Hypothalamus (tissue), 51 donors: ENCODE measurements at places on chromosomes 12 and 14.

GRCh38 chr14:24297190-24297964 lies 2.2 kb downstream of the DHRS1 start:
- no peak for DNase-seq

DNA sequence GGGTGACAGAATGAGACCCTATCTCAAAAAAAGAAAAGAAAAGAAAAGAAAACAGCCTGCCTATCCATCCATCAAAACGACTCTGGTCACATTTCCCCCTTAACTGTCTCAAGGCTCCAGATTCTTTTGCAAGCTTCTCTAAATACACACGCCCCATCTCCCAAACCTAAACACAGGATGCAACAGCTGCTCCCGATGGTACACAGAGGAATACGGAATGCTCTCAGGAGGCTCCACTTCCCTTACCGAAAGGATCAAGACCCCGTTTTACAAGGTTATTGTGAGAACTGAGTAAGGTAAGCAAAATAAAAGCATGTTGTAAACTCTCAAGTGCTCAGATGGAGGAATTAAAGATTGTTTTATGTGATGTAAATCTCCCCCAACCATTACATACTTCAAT lies 62.3 kb downstream of the NT5DC3 start:
- DNase-seq: no peak

DNA sequence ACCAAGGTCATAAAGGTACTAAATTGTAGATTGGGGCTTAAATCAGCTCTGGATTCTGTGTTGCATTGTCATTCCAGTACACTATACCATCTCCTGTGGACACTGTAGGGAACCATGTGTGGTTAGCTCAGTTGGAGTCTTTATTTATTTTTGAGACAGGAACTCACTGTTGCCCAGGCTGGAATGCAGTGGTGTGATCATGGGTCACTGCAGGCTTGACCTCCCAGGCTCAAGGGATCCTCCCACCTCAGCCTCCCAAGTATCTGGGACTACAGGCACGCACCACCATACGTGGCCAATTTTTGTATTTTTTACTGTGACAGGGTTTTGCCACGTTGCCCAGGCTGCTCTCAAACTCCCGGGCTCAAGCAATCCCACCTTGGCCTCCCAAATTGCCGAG lies 6.7 kb downstream of the PAPOLA start:
- no peak for DNase-seq

GRCh38 chr12:2057041-2057794 lies 4.4 kb downstream of the CACNA1C start:
- DNase-seq: no peak

GRCh38 chr12:28017126-28017872 lies 44.8 kb upstream of the PTHLH start:
- no peak for DNase-seq
